Occipital lobe (tissue), 3 donors: ENCODE measurements at places on chromosomes 16 and 17. TPM values are rescaled to one million over a fixed set of nuclear protein-coding genes. Genes with fewer than 3 reads are reported as not detected.

DNA sequence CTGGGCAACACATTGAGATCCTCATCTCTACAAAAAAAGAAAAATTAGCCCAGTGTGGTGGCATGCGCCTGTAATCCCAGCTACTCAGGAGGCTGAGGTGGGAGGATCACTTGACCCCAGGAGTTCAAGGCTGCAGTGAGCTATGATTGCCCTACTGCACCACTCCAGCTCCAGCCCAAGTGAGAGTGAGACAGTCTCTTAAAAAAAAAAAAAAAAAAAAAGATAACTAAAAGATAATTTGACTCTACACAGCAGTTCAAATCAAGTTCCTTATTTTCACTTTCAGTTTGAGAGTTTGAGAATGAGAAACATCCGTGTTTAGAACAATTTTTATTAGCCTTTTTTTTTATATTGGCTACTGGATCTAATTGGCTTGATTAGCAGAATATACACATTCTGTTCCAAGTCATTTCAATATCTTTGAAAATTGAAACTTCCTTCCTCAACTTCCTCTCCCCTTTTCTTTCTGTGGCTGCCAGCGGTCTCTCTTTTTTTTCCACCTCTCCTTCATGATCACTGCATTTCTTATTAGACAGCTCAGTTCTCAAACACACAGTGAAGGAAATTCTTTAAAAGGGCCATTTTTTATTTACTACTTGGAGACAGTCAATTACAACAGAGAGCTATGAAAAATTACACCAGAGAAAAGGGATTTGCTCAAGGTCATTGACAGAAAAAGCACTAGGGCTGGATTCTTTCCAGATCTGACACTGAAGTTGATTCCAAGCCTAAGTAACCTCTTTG, 4.5 kb upstream of the ACSF2 start:
- no peak for DNase-seq

DNA sequence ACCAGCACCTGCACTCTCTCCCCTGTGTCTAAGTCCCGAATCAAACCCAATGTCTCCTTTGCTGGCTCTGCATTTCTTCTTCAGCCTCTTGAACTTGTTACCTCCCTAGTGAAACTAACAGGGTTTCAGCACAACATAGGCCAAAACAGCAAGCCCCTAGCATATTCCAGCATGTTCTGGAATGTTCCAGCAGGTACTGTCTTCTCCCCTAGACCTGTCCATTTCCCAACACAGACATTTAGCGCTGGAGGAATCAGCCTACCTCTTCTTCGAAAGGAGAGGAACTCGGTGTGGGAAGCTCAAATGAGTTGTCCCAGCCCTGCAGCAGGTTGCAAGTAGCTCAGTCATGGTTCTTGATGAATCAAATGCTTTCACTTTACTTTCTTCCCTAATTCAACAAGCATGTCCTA, 47.1 kb downstream of the LITAF start:
- no peak for DNase-seq

DNA sequence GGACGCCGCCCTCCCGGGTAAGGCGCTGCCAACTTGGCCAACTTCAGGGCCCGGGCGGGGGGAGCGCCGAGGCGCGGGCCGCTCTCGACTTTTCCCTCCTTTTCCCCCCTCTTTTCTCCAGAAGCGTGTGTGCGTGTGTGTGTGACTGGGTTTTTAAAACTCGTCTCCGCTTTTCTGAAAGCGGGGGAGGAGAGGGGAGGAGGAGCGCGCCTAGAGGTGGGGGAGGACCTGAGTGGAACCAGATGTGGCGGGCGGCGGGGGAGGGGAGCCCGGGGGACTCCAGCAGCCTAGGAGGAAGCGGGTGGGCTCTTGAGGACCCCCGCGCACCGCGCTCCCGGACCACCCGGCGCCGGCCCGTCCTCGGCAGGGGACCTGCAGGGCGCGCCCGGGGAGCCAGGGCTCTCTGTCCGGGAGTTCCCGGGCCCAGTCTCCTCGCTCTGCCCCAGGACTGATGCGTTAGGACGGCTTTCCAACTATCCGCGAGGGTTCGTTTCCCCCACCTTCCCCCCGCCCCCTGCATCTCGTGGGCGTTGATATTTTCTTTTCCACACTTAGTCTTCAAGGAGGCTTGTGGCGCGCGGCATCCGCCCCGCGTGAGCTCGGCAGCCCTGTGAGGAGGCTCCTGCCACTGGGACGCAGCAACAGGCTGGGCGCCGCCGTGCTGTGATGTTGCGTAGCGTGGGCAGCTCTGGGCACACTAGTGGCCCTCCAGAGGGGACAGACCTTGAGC, 599 bp downstream of the MRC2 start:
- no peak for DNase-seq

DNA sequence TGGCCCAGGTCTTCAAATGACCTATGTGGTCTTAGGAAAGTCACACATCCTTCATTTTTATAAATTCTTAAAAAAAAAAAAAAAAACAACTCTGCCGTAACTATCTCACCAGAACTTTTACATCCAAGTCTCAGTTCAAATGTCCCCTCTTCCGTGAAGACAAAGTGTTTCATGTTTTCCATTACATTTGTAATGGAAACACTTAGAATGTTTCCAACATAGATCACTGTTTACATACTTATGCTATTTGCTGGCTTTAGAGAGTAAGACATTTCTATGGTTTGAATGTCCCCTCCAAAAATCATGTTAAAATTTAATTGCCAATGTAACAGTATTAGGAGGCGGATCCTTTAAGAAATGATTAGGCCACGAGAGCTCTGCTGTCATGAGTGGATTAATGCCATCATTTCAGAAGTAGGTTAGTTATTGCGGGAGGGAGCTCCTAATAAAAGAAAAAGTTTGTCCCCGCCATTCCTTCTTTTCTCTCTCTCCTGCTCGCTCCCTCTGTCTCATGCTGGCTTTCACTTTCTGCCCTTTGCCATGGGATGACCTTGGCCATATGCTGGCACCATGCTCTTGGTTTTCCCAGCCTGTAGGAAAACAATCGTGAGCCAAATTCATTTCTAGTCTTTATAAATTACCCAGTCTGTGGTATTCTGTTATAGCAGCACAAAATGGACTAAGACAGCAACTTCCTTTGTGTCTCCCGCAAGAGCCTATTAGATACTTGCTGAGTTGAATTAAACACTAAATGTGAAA, 887.8 kb upstream of the SOX9 start:
- DNase-seq: no peak

DNA sequence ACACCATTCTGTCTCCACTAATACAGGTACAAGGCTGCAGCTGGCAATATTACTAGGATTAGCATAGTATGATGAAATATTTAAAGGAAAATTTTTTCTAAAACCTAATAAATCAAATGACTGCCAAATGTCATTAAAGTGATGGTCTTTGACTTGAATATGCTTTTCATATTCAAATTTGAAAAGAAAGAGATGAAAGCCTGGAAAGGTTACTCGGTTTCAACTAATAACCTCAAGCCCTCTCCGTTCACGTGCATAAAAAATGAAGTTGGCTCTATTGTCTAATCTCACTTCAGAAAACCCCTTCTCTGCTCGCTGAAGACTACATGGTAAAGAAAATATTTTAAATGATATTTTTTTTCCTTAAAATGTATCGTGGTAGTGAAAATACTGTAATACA, 83.2 kb downstream of the RPGRIP1L start:
- no peak for DNase-seq

DNA sequence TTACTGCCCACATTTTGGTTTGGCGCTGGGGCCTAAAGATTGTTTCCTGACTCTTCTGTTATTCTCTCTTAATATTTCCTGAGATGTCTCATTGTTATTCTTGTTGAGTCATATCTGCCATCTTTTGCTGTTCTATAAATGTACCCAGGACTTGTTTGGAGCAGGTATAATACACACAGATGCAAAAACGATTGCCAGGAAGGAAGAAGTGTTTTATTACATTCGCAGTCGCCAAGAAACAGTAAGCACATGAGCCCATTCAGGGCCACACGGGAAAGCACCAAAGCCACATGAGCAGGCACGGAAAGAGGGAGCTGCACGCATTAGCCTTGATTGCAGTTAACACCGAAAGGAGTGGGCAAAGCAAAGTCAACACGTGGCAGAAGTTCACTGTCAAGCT, 70.2 kb downstream of the ARHGAP44 start:
- no peak for DNase-seq

GRCh38 chr17:80485846-80486245, 9.4 kb upstream of the NPTX1 start:
- no peak for DNase-seq

GRCh38 chr17:78130090-78130436, 508 bp upstream of the TMC8 start:
- no peak for DNase-seq

GRCh38 chr16:306911-307370, 24.0 kb downstream of the PDIA2 start:
- peak; percentile 43 for DNase-seq

- no peak for DNase-seq
Measured at GRCh38 chr17:10271106-10271562, 72.7 kb upstream of the GAS7 start.

- DNase-seq: no peak
Measured at GRCh38 chr17:69282002-69282401, 44.9 kb downstream of the ABCA5 start.

- no peak for DNase-seq
Measured at GRCh38 chr17:55124730-55125360, 139.9 kb upstream of the HLF start.

DNA sequence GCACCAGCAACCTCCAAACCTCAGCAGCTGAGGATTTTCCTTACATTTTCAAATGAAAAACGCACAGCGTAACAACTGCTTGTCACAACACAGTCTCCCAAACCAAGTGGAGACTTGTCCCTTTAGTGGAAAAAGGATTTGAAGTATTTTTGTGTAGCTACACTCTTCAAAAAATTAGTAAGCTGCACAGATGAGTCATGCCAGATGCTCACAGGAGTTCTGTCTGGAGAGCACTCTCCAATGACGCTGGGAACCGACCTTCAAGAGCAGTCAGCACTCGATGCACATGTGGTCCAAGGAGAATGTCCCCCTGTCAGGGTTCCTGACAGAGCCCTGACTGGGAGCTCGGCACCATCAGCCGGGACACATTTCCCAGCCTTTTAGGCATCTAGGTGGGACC, 39.8 kb downstream of the MAP1LC3B start:
- no peak for DNase-seq

GRCh38 chr17:50458270-50458669, 10.4 kb downstream of the CHAD start:
- no peak for DNase-seq

GRCh38 chr17:74148901-74149596, 54.4 kb upstream of the RPL38 start:
- DNase-seq: no peak

- DNase-seq: peak; percentile 32
Measured at GRCh38 chr17:45143767-45144198, 4.5 kb upstream of the HEXIM1 start.

DNA sequence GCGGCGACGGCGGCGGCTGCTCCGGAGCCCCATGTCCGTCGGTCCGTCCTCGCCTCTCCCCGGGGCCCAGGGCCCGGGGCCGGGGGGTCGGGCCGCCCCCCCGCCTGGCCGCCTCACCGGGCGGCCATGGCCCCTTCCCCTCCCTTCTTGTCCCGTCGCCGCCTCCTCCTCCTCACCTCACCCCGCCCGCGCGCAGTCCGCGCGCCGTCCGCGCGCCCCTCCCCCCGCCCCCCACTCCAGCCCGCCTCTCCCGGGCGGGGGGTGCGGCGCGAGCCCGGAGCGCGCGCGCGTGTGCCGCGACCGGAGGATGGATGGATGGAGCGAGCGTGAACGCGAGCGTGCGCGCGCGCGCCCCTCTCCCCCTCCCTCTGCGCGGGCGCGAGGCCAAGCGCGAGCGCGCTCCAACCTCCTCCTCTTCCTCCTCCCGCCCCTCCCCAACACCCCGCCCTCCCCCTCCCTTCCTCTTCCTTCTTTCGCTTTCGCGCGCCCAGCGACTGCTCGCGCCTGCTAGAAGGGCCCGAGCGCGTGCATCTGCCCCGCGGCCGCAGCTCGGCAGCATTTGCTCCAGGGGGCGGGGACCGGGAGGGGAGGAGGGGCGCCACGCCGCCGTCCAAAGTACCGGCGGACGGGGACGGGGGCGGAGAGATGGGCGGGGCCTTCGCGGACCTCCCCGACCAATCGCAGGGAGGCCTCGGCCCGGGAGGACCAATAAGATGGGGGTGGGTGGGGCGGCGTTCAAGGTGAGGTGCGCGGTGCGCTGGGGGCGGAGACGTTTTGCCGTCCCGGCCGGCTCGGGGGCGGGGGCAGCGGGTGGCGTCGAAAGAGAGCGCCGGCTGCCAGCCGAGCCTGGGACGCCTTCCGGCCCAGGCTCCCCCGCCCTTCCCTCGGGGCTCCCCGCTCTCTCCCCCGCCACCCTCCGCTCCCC, at the start of gene ATXN7L3:
Gene ATXN7L3, minus strand, starts transcription at position 332 of the 925 bp plus-strand sequence. CDS start 1,814 bp downstream, outside the sequence.
- DNase-seq: peak; percentile 96

GRCh38 chr17:6035801-6036394, 34.3 kb upstream of the WSCD1 start:
- no peak for DNase-seq

GRCh38 chr17:43767713-43768059, 9.1 kb upstream of the SOST start:
- DNase-seq: no peak

DNA sequence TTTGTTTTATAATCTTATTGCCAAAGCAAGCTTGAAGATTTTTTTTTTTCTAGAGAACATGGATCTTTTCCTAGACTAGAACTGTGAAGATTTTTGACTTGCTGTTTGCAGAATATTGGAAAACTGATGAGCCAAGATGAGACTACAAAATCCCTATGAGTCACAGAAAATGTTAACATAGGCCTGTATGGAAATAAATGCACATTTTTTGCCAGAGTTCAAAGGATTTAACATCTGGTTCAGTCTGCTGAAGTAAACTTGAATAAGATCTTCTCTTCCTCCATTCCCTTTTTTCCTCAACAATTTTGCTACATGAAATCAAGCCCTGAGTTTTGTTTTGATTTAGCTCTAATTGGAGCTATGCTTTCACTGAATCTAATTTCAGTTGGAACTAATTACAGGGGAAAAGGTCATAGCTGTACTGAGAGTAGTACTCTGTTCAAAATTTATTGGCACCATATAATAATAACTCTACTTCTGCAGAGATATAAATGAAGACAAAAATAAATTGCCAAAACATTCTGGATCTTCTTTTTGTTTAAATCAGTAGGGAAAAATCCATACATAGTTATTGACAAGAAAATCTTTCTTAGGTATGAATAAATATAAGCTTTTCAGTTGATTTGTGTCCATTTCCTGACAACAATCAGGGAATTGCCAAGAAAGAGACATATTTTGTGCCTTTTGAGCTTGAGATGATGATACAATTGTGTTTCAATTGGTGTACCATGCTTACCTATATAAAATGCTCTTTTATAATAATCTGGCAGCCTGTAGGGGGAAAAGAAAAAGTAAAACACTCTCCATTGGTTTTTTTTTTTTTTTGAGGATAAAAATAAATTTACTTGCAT, 387.5 kb upstream of the GOT2 start:
- no peak for DNase-seq

TPSAB1 gene
- total RNA-seq: not detected

KRTAP1-5 gene
- total RNA-seq: not detected

TM4SF5 gene
- not detected for total RNA-seq

NOG gene
- total RNA-seq: 3.7 TPM

KRT25 gene
- not detected for total RNA-seq

KRTAP9-2 gene
- not detected for total RNA-seq

CDR2 gene
- total RNA-seq: 8.9 TPM

CA10 gene
- total RNA-seq: 5.0 TPM

CTF1 gene
- not detected for total RNA-seq

SULT1A1 gene
- total RNA-seq: 7.3 TPM

PRR35 gene
- total RNA-seq: not detected

ASIC2 gene
- 13.1 TPM for total RNA-seq

CCR7 gene
- total RNA-seq: not detected
